ENCODE measurements at places on chromosomes 2 and 18. TPM values are rescaled to one million over a fixed set of nuclear protein-coding genes. Genes with fewer than 3 reads are reported as not detected.

ABHD3 gene
- 5.5 TPM for total RNA-seq

CRYGA gene
- total RNA-seq = not detected

RNF181 gene
- 159 TPM for total RNA-seq

LAMA3 gene
- total RNA-seq = 0.21 TPM

ALKAL2 gene
- 2.6 TPM for total RNA-seq

ELAC1 gene
- total RNA-seq = 1.9 TPM

FTCDNL1 gene
- 0.59 TPM for total RNA-seq
